Myocyte (in vitro differentiated cells): ENCODE measurements at places on chromosomes 16 and 17. TPM values are rescaled to one million over a fixed set of nuclear protein-coding genes. Genes with fewer than 3 reads are reported as not detected.

The RPRML gene
- total RNA-seq, result 1.3 and 2.5 TPM in 2 replicates

The GLIS2 gene
- total RNA-seq, result 3.3 and 4.5 TPM in 2 replicates

The GFER gene
- 19.9 and 22.6 TPM in 2 replicates for total RNA-seq

The SBK1 gene
- 3.7 and 4.3 TPM in 2 replicates for total RNA-seq

DNA sequence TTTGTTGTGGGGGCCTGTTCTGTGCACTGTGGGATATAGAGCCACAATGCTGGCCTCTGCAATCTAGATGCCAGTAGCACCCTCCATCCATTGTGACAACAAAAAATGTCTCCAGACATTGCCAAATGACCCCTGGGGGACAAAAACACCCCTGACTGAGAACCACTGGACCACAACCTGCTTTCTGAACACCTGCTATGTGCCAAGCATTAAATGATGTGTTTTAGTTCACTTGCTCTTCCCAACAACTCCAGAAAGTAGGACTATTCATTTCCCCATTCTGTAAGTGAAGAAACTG lies 367.0 kb upstream of the ERCC4 start:
- DNase-seq, result no peak

- DNase-seq, result no peak
Observed at GRCh38 chr17:48491527-48492273, 39.1 kb downstream of the HOXB1 start.

GRCh38 chr17:30906101-30906911 lies at the start of gene TEFM:
Gene TEFM (minus strand): TSS chr17:30906238. CDS start chr17:30906198, 40 bp downstream.
- DNase-seq, result peak; percentile 94
